ENCODE measurements at places on chromosomes 7 and 10. TPM values are rescaled to one million over a fixed set of nuclear protein-coding genes. Genes with fewer than 3 reads are reported as not detected.

DNA sequence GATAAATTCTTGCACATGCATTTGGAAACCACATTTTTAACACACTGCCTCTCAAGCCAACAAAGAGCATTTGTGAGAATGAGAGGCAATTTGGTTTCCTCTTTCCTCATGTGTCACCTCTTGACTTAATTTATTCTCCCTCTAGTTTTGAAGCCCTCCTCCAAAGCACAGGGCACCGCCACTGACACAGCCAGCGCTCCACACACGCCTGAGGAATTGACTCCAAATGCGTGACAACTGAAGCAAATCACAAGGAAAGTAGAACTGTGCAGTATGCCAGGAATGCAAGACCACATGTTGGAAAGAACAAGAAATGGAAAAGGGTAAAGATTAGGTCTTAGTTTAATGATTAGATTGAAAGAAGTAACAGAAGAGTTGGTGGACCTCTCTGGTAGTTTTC is 173.3 kb downstream of the LSM5 start:
- no peak for DNase-seq

The RNF32 gene
- polyA plus RNA-seq: 1.5 TPM

DNA sequence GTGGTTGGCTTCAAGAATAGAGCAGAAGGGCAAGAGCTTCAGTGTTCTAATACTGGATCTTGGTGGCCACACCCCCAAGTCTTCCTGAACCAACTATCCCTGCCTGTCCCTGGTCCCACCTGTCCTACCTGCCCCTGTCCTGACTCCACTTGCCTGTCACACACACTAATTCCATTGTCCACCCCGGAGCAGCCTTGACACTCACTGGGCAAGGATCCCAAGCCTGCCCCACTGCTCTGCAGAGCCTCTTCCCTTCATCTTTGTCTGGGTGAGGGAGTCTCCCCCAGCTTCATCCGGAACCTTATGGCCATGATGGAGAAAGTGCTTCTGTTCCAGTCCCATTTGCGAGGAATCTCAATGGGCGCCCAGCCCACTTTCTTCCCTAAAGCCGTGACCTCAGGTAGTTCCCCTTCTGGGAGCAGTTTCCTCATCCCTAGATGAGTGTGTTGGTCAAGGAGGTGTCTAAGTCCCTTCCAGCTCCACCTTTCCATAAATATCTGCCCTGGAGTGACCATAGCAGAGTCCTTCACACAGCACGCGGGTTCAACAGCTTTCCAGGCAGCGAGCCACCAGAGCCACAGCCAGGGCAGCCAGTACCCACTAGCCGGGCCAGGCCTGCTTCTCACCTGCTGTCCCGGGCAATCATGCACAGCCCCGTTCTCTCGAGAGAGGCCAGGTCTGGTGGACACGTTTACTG is 61.5 kb downstream of the VIPR2 start:
- no peak for DNase-seq

The VSTM2A gene
- not detected for polyA plus RNA-seq

Data from lung (tissue), 17 donors.